Stimulated activated CD4-positive, alpha-beta T cell treated with anti-CD3 and anti-CD28 coated beads, Interleukin-4, amount 100 ng/mL, for 4 hours (primary cell): ENCODE measurements at places on chromosomes 12 and 14.
A peak's percentile ranks its signal among the peaks of the same experiment; 100 is the strongest.

GRCh38 chr12:100520048-100520769 is 46.5 kb downstream of the NR1H4 start:
- no peak for DNase-seq

DNA sequence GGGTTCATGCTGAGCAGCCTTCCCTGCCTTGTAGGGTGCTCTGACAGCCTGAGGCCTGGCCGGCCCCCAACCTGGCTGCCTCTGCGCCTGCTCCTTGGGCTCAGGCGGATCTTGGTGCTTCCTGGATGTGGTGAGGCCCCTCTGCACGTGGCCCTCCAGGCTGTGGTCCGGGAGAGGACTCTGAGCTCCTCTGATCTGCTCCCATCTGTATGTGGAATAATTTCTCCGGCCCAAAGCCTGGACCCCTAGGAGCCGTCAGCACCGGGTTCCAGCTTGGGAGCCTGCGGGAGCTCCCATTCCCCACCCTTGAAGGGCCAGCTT is 21.3 kb upstream of the EIF2B2 start:
- no peak for DNase-seq

DNA sequence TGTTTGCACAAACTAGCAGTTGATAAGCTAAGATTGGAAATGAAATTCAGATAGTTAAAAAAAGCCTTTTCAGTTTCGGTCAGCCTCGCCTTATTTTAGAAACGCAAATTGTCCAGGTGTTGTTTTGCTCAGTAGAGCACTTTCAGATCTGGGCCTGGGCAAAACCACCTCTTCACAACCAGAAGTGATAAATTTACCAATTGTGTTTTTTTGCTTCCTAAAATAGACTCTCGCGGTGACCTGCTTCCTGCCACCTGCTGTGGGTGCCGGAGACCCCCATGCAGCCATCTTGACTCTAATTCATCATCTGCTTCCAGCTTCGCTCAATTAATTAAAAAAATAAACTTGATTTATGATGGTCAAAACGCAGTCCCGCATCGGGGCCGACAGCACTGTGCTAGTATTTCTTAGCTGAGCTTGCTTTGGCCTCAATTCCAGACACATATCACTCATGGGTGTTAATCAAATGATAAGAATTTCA is 335.6 kb downstream of the TMEM121 start:
- DNase-seq, result no peak

- DNase-seq, result no peak
Measured at GRCh38 chr12:118144499-118144898, 8.6 kb downstream of the PEBP1 start.

DNA sequence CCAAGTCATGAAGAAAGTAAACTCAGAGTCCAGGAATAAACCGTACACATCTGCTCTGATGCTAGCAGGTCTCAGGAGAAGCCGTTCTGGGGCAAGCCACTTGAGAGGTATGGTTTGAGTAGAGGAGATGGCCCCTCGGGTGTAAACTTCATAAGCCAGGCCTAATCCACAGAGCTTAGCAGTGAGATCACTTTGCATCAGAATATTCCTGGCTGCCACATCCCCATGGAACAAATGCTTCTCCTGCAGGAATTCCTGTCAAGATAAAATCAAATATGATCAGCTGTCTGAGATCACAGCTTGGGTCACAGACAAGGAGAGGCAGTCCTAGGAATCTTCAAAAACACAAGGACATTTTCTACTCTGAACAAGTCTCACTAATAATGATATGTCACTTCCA is 11.2 kb upstream of the MAGOHB start:
- DNase-seq, result no peak

DNA sequence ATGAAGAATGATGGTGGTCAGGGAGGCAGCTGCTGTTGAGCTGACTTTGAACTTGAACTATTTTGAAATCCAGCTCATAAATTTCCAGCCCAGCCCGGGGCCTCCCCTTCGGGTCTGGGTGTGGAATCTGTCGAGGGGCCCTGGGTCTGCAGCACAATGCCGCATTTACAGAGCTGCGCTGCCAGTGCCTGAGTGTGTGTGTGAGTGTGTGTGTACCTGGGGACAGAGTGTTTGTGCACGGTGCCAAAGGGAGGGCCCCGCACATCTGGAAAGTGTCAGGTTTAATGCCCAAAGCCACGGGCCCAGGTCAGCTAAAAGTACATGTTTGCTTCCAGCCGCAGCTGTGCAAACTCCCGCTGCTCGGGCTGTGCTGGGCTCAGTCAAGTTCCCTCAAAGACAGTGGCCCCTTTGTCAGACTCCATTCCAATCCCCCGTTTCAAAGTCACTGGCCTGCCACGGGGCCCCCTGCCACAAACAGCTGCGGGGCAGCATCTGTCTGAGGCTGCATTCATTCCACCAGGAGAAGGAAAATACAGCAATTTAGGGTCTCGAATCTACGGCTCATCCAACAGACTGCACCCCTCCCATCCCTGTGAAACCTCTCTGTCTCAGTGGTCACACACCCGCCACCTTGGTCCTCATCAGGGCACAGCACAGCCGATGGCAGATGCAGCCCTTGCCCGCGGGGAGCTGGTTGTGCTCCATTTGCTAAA is 16.3 kb upstream of the RFLNA start:
- DNase-seq, result no peak

GRCh38 chr14:50821510-50822464 is 9.2 kb downstream of the NIN start:
- DNase-seq, result peak; percentile 23

- DNase-seq, result no peak
Measured at GRCh38 chr12:108232565-108232964, 103.5 kb downstream of the WSCD2 start.

DNA sequence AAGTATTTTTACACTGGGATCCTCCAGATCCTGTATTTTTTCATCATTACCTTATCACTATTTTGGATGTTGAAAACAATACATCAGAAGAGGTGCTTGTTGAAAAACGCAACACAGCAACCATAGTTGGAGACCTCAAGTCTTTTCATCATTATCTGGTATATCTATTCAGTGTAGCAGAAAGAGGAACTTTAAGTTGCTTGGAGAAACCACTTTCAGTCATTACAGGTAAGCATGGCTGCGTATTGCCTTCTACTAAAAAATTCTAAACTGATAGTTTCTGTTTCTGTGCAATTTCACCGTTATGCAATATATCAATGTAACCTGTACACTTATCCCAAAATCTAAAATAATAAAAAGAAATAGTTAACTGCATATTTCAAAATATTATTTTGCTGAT is 32.2 kb upstream of the PTPRQ start:
- DNase-seq, result no peak

- no peak for DNase-seq
Measured at GRCh38 chr12:104506676-104507401, 50.1 kb downstream of the CHST11 start.

- no peak for DNase-seq
Measured at GRCh38 chr12:47114481-47114892, 34.7 kb upstream of the AMIGO2 start.

DNA sequence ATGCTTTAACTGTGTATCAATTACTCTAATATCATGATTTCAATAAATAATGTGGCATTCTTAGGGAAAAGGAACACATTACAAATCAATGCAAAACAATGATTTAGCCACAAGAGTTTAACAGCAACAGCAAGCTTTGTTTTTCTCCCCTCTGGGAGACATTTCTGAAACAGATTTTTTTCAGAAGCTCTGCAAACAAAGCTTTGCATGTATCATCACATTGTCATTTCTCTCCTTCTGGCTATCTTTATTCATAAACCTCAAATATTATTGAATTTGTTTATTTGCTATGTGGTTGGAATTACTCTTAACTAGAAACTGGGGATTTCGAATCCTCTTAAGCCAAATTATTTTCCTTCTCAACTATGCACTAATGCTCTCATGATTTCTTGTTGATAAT is 278.4 kb upstream of the ATXN7L3B start:
- no peak for DNase-seq

GRCh38 chr14:93006567-93007051 is 83.7 kb downstream of the CHGA start:
- no peak for DNase-seq

GRCh38 chr12:43914923-43915468 is 79.1 kb downstream of the TMEM117 start:
- DNase-seq, result no peak

DNA sequence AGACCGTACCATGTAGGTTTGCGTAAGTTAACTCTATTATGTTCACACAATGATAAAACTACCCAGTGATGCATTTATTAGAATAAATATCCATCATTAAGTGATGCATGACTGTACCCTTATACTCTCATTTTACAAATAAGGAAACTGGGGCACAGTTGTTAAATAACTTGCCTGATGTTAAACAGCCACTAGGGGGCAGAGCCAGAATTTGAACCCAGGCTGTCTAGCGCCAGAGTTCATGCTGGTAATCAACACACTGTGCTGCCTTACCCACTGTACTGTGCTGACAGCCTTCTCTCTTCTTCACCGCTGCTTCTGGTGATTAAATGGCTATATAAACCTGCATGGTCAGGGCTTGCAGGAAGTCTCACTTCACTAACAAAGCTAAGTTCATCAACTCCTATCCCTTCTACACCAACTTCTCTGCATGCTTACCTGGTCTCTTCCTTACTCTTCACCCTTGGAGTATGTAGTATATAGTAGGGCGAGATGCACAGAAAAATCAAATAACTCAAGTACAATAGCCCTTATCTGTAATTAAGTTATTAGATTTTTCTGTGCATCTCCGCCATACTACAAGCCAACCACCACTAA is 43.6 kb upstream of the APPL2 start:
- DNase-seq, result peak; percentile 4

DNA sequence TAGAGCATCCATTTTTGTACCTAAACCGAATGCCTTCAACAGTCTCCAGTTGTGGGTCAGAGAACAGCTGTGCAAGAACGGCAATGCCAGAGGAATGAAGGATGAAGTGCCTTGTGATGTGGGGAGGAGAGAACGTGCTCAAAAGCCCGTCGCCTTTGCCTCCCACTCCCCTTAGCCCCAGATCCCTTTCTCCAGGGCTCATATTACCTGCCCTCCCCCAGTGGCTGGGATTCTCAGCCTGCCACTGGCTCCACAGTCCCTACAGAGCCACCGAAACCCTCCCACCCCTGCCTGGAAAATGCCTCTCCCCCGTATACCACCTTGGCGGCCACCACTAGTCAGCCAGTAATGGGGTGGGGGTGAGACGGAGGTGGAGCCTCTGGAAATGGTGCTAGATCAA is 158.5 kb downstream of the ZFP36L1 start:
- DNase-seq, result no peak

GRCh38 chr12:9711664-9712063 is 21.2 kb downstream of the CLECL1 start:
- no peak for DNase-seq

- no peak for DNase-seq
Measured at GRCh38 chr12:95634622-95635621, 83.6 kb upstream of the USP44 start.

GRCh38 chr12:2735432-2735831 is 59.3 kb upstream of the FKBP4 start:
- no peak for DNase-seq

DNA sequence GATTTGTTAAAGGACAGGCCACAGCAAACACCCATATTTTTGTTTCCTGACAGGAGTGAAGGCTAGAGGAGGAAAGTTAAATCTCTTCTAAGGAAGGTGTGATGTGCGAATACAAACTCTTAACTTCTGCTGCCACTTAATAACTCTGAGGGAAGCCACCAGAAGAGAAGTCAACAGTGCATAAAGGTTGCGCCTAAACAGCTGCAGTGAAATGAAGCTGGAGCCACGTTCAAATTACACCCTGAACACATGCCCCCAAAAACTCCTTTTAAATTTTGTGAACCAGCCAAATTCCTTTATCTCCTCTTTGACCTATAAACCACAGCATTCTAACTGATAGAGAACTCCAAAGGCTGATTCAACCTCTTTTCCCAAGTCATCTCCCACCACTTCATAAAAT is 22.4 kb downstream of the DENND5B start:
- no peak for DNase-seq

DNA sequence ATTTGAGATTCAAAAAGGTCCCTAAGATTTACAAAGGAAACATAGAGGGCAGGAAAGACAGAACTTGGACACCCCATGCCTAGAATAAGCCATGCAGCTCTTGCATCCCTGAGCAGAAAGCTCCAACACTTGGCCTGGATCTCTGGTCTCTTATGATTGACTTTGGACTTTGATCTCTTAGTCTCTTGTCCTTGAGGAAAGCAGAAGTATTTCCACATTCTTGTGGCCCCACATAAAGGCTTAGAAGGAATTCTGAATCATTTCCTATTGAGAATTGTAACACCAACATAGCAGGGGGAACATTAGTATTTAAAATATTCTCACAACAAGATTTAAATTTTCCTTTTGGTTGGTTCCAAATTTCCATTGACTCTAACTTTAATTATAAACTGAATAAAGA is 283.7 kb upstream of the PRKD1 start:
- no peak for DNase-seq

- DNase-seq, result peak; percentile 23
Measured at GRCh38 chr12:88142610-88142991, 494 bp downstream of the TMTC3 start.

GRCh38 chr12:75744607-75745256 is 233.3 kb upstream of the KRR1 start:
- no peak for DNase-seq

- DNase-seq, result no peak
Measured at GRCh38 chr12:130715150-130715997, 725 bp downstream of the RIMBP2 start.

- no peak for DNase-seq
Measured at GRCh38 chr12:29537298-29537697, 39.8 kb upstream of the OVCH1 start.

DNA sequence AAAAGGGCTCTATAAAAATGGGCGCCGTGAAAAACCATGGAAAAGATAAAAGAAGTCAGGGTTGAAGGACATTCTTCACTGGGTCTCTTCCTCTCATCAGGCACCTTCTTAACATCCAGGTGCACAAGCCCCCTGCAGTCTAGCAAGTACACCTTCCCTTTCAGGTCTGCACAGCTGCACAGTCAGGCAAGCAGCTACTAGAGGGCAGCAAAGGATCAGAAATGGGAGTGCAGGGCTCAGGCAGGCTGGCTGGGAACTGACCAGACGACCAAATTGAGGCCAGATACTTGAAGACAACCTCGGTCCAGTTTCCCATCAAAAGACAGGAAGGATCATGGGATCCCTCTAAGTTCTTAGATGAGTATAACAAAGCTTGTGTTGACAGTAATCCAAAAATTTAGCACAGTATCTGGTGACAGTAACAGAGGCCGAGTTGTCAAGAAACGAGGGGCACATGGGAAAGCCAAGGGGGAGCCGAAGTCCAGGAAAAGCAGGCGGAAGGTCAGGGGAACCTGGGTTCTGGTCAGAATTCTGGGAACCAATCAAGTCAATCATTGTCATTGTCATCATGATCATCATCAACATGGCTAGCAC is 10.1 kb upstream of the GRIP1 start:
- no peak for DNase-seq

DNA sequence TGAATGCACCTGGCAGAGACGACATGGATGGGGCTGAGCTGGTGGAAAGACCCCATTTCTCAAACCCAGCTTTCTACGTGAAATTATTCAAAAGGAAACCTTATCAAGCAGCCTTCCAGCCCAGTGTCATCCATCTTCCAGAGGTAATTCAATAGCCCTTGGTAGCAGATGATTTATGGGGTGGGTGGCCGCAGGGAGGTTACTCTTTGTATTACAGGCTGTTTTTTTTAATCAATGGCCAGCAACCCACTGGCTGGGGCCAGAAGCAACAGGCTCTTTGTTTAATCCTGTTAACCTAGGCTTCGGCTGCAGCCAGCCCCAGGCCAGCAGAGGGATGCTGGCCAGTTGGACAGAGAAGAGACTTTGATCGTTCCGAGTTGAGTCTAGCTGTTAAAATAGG is 139.8 kb upstream of the SRRM4 start:
- DNase-seq, result no peak

GRCh38 chr14:64636980-64637429 is 67.2 kb upstream of the PLEKHG3 start:
- DNase-seq, result no peak

GRCh38 chr12:58306266-58307000 is 365.1 kb downstream of the ATP23 start:
- DNase-seq, result no peak
